Aortic smooth muscle cell (primary cell): ENCODE measurements at places on chromosomes 1 and 21. TPM values are rescaled to one million over a fixed set of nuclear protein-coding genes. Genes with fewer than 3 reads are reported as not detected.

TIPRL gene
- 40.6 and 49.7 TPM in 2 replicates for total RNA-seq

CHRM3 gene
- total RNA-seq, result 0.37 and 5.2 TPM in 2 replicates

SLC1A7 gene
- total RNA-seq, result 0.13 and 0.25 TPM in 2 replicates

WDR64 gene
- total RNA-seq, result not detected in 2 replicates

INTS3 gene
- 26.2 and 31.3 TPM in 2 replicates for total RNA-seq

UBE2U gene
- total RNA-seq, result 0.06 TPM in 1 of 2 replicates, not detected in the other

GBP6 gene
- total RNA-seq, result not detected in 2 replicates

TSPAN1 gene
- 0.79 and 1.6 TPM in 2 replicates for total RNA-seq
